Stimulated activated CD8-positive, alpha-beta memory T cell treated with anti-CD3 and anti-CD28 coated beads, Interleukin-7, amount 100 ng/mL, for 1 hour (primary cell): ENCODE measurements at places on chromosomes 3 and 15.

DNA sequence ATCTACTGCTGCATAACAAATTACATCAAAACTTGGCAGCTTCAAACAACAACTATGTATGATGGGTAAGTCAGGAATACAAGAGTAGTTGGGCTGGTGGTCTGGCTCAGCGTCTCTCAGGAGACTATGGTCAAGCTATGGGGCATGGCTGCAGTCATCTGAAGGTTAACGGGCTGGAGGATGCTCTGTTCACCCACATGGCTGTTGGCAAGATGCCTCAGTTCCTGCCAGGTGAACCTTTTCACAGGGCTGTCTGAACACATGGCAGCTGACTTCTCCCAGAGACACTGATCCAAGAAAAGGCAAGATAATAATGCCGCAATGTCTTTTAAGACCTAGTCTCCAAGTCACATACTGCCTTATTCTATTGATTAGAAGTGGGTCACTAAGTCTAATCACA is 63.7 kb downstream of the GPR176 start:
- no peak for DNase-seq

- no peak for DNase-seq
Measured at GRCh38 chr3:33919312-33920120, 121.1 kb downstream of the PDCD6IP start.

GRCh38 chr3:148847351-148847750 is 17.7 kb upstream of the CPA3 start:
- no peak for DNase-seq

DNA sequence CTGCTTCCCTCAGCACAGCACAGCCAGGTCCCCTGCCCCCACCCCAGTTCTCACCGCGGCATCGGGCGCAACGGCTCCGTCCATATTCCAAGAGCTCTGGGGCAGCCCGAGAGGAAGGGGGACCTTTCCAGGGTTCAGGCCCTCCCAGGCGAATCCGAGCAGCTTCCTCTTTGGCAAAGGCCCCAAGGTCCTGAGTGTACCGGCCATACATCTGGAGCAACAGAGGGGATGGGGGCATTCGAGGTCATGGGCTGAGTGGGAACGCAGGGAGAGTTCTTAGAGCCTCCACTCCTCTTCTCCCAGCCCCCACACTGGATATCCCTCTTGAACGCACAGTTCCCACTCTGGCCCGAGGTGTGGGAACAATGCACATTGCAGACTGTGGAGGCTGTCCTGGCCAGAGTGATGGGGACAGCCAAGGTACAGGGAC is 2.5 kb downstream of the CLCN2 start:
- DNase-seq, result no peak

GRCh38 chr15:66524838-66525237 is 19.7 kb downstream of the ZWILCH start:
- DNase-seq, result no peak

- no peak for DNase-seq
Measured at GRCh38 chr3:190716961-190717360, 145.5 kb downstream of the GMNC start.

DNA sequence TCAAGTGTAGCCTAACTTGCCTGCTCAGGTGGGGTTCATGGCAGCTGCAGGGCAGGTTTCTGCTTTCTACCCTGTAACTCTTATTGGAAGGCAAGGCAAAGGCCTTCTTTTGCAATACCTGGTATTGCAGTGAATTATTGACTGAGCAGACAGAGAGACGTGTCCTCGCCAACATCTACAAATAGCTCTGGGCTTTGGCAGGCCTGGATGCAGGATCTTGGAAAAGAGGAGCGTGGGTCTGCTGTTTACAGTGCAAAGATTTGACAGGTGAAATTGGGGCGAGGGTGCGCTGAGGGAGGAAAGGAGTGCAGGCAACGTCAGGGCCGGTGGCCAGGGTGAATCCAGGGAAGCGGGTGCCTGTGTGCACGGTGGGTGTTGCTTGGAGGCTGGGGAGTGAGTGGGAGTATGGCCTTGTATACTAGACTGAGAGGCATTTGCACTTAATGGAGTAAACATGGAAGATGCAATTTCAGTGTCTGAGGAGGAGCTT is 44.5 kb downstream of the ST6GAL1 start:
- no peak for DNase-seq

GRCh38 chr3:128176276-128176833 is 23.1 kb downstream of the EEFSEC start:
- DNase-seq, result no peak

DNA sequence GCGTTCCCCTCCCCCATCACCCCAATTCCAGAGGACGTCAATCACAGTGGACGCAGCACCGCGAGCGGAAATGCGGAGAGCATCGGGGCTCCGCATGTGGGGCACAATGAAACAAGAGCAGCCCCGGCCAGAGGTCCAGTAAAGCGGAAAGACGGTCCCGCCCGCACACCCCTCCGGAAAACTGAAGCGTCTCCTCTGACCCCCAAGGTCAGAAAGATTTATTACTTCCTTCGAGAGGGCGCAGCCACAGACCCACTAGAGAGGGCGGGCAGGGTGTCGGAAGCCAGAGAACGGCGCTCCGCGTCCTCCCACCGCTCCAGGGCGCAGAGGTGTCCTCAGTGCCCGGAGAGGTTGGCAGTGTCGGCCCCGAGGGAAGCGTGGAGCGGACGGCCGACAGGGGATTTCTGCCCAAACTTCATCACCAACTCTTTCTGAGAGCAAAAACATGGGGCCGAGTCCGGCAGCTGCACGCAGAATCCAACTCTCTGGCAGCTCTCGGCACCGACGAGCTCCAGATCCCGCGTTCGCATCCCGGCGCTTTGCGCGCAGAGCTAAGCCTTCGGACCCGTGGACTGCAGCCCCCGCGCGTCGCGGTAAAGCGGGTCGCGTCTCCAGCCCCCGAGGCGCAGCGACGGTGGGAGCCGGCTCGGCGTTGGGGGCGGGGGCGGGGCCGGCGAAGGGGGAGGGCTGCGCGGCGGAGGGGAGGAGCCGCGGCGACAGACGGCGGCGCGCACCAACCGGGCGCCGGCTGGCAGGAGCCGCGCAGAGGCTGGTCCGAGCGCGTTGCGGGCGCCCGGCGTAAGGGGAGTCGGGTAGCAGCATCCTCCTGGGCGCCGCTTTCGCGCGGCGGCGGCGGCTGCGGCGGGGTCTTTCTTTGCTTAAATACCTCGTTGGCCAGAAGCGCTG is at the start of gene CHST2:
Gene CHST2, plus strand, starts transcription at position 763 of the 906 bp plus-strand sequence. CDS start 1,046 bp downstream, outside the sequence.
- peak; percentile 37 for DNase-seq

GRCh38 chr3:44974416-44974815 is 1.6 kb downstream of the ZDHHC3 start:
- DNase-seq, result no peak

GRCh38 chr3:64954995-64955636 is 267.3 kb upstream of the ADAMTS9 start:
- no peak for DNase-seq

GRCh38 chr3:85737846-85738245 is 779.1 kb downstream of the CADM2 start:
- DNase-seq, result no peak

DNA sequence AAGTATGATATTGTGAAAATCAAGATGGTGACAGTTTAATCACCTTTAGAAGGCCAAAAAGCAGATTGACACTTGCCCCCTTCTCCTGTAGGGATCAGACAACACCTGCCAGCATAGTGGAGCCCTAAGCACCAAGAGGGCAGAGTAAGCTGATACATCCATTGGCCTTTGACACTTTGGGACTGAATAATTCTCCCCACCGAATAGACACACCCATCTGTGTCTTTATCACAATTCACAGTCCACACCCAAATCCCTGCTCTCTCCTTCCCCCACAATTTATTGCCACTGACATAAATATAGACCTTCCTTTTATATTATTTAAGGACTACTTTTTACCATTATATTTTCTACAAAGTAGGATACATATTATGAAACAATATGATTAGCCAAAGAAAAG is 3.1 kb upstream of the WDR49 start:
- no peak for DNase-seq

DNA sequence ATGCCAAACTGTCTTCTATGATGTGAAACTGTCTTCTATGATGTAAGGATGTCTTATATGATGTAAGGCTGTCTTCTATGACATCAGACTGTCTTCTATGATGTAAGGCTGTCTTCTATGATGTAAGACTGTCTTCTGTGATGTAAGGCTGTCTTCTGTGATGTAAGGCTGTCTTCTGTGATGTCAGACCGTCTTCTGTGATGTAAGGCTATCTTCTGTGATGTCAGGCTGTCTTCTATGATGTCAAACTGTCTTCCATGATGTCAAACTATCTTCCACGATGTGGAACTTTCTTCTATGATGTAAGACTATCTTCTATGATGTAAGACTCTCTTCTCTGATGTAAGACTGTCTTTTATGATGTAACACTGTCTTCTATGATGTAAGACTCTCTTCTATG is 27.9 kb downstream of the MGLL start:
- no peak for DNase-seq

DNA sequence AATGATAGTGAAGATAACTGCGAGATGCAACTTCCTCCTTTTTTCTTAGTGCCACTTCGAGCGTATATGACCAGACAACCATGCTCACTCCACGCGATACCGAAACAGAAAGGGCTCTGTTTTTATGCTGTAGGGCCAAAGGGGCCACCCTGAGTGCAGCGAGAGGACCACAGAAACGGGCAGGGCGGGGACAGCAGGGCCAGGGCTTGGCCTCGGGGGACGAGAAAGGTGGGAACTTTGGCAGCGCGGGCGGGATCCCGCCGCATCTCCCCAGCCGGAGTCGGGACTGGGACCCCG is 483 bp downstream of the VPS13C start:
- no peak for DNase-seq

DNA sequence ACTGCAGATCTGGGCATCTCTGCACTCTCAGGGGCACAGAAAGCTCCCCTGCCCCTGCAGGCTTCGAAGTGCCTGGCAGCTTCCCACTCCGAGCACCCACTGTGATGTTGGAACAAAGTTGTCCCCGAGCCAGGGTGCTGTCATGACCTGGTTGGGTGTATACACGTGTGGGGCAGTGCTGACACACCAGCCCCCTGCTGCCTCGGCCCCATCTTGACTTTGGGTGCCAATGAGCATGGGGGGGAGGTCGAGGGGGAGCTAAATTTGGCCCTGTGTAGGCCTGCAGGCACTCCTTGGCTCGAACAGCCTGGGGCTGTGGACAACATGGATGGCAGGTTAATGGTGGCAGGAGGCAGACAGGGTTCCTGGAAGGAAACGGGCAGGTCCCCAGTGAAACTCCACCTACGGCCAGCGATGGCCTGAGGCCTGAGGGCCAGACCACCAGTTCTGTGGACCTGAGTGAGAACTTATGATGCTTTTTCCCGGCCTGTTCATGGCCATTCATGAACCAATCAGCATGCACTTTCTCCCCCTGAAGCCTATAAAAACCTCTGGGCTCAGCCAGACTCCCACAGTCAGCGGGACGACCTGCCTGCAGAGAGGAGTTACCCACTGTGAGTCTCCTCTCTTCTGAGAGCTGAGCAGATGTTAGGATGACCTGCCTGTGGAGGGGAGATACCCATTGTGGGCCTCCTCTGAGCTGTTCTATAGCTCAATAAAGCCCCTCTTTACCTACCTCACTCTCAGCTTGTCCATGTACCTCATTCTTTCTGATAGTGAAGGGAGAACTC is 1029.1 kb upstream of the GBE1 start:
- no peak for DNase-seq

- no peak for DNase-seq
Measured at GRCh38 chr3:158649791-158650190, 5.5 kb downstream of the GFM1 start.

GRCh38 chr15:88725305-88726210 is 77.7 kb upstream of the ACAN start:
- no peak for DNase-seq

- DNase-seq, result no peak
Measured at GRCh38 chr3:125611908-125612307, 16.6 kb upstream of the OSBPL11 start.

DNA sequence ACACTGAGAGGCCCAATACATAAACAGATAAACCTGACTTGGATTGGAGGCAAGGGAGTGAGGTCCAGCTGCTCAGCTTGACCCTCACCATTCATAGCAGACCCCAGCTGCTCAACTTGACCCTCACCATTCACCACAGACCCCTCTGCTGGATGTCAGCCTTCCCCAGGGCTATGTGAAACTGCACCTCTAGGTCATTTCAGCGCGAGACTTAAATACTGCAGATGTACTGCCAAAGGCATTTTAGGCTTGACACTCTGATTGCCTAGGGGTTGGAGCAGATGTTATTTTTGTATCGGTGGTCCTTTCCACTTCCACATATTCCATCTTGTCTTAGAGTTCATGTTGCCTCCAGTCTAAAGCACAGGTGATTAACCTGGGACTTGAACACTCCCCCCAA is 41.5 kb upstream of the FAM98B start:
- DNase-seq, result no peak

GRCh38 chr3:177211503-177212277 is 14.4 kb upstream of the TBL1XR1 start:
- DNase-seq, result no peak

DNA sequence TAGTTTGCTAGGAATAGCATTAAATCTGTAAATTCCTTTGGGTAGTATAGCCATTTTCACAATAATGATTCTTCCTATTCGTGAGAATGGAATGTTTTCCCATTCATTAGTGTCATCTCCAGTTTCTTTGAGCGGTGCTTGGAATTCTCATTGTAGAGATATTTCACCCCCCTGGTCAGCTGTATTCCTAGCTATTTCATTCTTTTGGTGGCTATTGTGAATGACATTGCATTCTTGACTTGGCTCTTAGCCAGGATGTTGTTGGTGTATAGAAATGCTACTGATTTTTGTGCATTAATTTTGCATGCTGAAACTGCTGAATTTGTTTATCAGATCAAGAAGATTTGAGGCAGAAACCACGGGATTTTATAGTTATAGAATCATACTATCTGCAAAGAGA is 690.5 kb upstream of the ALCAM start:
- DNase-seq, result no peak

- peak; percentile 46 for DNase-seq
Measured at GRCh38 chr15:69475769-69476358, 23.2 kb downstream of the RPLP1 start.

DNA sequence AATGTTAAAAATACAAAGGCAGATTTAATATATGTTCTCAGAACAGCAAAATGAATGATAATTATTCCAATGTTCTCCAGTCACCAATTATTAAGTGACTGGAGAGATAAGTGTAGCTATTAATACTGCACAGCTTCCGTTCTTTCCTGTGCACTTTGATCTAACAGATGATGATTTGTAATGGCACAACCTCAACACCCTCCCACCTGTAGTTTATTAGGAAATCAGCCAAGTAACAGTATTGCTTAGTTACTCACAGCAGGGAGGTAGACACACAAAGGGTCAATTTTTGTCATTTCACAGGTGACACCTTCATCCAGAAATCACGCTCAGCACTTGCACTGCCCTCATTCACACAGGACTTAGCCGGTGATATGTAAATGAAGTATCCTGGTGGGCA is 688.1 kb downstream of the EPHA3 start:
- no peak for DNase-seq

DNA sequence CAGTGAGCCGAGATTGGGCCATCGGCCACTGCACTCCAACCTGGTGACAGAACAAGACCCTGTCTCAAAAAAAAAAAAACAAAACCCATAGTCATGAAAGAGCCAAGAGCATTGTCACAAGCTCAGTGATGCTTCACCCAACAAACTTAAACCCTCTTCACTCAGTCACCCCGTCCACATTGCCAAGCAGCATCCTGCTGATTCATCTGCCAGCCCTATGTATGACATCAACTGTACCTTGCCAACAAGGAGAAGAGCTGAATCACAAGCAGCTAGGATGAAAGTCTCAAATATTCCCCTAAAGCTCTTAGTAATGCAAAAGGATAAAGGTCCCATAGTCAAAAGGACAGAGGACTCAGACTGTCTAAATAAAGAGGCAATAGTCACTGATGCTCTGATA is 90.0 kb downstream of the ANO10 start:
- DNase-seq, result no peak
